ENCODE measurements at places on chromosomes 11 and 22.

DNA sequence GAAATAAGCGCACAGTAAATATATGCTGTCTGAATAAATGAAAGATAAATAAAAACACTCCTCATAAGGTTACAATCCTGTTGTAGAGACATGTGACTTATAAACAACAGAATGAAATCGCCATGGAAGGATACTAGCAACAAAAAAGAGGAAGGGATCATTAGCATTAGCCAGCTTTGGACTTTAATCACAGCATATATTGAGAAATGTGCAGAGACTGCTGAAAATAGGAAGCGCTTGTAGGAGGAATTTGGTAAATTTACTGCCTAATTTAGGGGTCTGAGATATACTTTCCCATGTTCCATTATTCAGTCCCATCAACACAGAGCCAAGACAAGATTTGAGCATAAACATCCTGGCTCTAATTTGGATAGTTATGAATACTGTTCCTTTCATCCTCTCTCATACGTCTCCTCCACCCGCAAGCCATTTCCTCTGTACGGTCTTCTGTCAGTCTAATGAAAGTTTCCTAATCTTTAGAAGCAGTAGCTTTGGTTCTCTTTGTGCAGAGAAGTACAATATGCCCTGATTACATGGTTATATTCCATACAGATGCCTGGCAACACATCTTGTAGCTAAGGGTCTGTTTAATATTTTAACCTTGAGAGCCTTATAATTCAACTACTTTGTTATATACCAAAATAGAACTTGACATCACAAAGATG, 37.1 kb upstream of the AKIP1 start:
- no peak for DNase-seq

GRCh38 chr11:114594703-114595102, 883 bp downstream of the NXPE4 start:
- no peak for DNase-seq

GRCh38 chr11:12121517-12121916, 11.1 kb downstream of the MICAL2 start:
- no peak for DNase-seq

- DNase-seq: no peak
Observed at GRCh38 chr11:123193742-123194141, 1.3 kb downstream of the CLMP start.

DNA sequence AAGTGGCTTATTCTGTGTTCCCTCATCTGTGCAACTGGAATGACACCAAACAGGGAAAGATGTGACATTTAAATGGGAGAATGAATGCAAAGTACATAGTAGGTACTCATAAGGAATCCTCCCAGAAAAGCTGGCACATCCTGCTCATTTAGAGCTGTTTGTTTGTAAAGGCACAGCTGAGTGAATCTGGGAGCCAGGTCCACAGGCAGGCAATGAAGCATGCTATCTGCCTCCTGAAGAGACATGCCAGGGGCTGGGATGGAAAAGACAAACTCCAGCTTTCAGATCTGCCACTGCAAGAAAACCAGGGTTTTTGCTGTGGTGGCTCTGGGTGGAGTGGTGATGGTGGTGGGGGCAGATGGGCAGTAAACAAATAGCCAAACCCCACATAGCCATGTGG, 150.1 kb downstream of the TENM4 start:
- no peak for DNase-seq

- DNase-seq: peak; percentile 92
Observed at GRCh38 chr22:37242395-37242918, 1.6 kb downstream of the RAC2 start.

DNA sequence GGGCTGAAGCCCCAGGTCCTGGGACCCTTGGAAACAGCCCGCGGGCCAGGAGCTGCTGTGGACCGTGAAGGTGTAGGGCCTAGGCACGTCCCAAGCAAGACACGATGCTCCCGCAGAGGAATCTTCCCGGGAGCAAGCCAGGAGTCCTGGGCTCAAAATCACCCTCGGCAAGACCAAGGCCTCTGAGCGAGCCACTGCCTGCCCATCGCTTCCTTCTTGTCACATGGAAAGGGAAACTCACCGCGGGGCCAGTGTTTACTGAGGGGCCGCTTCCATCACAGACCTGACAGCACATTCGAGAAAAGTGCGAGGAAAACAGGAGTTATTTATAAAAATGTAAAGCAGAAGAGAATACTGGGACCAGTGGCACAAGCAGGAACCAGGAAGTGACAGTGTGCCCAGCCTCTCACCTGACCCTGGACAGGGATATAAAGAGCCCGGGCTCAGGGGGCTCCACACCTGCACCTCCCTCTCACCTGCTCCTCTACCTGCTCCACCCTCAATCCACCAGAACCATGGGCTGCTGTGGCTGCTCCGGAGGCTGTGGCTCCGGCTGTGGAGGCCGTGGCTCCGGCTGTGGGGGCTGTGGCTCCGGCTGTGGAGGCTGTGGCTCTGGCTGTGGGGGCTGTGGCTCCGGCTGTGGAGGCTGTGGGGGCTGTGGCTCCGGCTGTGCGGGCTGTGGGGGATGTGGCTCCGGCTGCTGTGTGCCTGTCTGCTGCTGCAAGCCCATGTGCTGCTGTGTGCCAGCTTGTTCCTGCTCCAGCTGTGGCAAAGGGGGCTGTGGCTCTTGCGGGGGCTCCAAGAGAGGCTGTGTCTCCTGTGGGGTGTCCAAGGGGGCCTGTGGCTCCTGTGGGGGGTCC, at the start of gene KRTAP5-5:
TSS of gene KRTAP5-5 (plus strand) at position 450 of the 860 bp plus-strand sequence. CDS start at position 516, 66 bp downstream.
- DNase-seq: no peak

- DNase-seq: no peak
Observed at GRCh38 chr11:62611705-62612365, 740 bp downstream of the EML3 start.

DNA sequence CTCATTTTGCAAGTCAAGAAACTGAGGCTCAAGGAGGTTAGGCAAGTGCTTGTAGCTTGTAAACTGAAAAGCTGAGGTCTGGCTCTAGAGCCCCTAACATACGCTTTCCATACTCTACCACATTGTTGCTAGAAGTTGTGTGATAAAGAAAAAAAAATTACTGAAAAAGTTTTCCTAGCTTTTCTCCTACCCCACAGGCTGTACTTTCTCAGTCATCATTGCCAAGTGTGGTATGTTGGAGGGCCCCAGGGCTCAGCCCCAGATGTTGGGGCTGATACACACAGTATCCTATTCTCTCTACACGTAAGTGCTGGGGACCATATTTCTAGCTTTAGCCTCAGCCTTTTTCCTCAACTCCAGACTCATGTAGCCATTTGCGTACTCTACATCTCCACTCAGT, 16.0 kb downstream of the KREMEN1 start:
- DNase-seq: no peak

GRCh38 chr11:118100691-118101232, 14.0 kb upstream of the SMIM35 start:
- DNase-seq: no peak

DNA sequence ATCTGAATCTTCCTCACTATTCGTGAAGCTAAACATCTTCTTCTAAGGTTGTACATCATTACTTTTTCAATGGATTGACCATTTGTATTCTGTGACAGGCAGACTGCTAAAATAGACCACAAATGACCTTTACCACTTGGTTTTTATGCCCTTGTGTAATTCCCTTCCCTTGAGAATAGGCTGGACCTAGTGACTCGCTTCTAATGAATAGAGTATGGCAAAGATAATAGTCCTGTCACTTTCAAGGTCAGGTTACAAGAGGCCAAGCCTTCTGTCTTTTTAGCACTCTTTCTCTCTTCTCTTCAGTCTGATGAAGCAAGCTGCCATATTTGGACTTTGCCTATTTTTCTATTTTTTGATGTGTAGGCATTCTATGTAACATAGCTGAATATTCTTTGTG, 492.9 kb downstream of the SOX6 start:
- no peak for DNase-seq

GRCh38 chr22:46230262-46230901, 19.7 kb downstream of the CDPF1 start:
- no peak for DNase-seq

GRCh38 chr11:57210781-57211180, 26.3 kb downstream of the APLNR start:
- DNase-seq: no peak

GRCh38 chr11:123624974-123625373, 29.4 kb downstream of the SCN3B start:
- DNase-seq: no peak

- DNase-seq: no peak
Observed at GRCh38 chr11:87368858-87369480, 331.2 kb downstream of the TMEM135 start.

DNA sequence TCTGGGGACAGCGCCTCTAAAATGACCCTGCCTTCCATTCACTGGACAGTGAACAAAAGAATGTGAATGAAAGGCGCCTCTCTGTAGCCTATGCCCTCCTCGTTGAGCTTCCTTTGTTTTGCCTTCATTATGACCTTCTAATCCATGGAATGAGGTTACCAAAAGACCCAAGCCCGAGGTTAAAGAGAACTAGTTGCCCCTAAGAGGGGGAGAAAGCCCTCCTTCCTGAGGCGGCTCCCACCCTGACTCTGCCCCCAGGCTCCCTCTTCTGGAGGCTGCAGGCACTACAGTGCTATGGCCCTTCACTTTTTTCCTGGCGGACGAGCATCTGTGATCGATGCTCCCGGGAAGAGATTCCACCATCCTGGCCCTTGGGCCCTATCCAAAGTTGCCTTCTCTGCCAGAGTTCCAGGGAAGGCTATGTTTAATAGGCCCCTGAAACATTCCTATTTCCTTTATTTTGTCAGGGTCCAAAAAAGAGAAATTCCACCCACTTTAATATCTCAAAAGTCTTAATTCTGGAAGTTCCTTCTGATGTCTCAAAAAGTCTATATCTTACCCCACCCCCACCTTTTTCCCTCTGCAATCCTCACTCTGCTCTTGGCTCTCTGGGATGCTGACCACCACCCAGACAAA, 147.3 kb downstream of the FEZ1 start:
- DNase-seq: peak; percentile 14

- no peak for DNase-seq
Observed at GRCh38 chr11:70761094-70761907, 363.0 kb downstream of the CTTN start.

GRCh38 chr22:39173787-39174497, 21.5 kb upstream of the CBX7 start:
- no peak for DNase-seq

DNA sequence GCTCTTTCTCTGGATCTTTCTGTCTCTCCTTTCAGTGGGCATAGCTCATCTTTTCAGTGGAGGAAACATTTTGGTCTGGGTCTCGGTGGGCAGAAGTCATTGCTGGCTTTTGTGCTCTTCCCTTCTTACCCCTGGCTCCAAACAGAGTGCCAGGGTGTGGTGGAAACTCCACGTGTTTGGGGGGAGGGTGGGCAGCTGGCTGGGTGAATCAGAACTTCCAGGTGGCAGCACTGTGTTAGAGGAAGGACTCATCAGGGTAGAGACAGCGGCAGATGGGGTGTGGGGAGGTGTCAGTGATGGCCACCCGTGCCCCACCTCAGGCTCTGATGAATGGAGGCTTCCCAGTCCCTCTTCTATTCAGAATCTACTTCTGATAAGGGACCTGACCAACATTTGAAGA, 114.0 kb downstream of the GRIK4 start:
- no peak for DNase-seq

DNA sequence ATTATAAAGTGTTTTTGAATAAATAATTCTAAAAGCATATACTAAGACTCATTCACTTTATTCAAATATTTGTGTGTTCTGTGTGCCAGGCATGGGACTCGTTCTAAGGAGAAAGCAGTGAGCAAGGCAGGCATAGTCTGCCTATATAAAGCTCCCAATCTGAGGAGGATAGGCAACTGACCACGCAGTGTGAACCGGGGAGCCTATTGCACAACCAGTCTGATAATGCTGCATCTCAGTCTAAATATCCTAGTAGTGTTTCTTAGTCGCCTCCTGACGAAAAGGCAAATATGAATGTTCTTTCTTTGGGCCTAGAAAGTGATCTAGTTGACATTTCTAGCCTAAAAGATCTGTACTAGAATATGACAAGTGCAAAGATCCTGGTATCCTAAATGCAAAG, 98.3 kb downstream of the C11orf65 start:
- DNase-seq: no peak

GRCh38 chr11:1381793-1382425, 7.8 kb upstream of the BRSK2 start:
- no peak for DNase-seq

GRCh38 chr11:109958131-109958820, 134.9 kb upstream of the ZC3H12C start:
- no peak for DNase-seq

GRCh38 chr11:10022764-10023163, 271.3 kb downstream of the SBF2 start:
- DNase-seq: no peak

- DNase-seq: no peak
Observed at GRCh38 chr11:104529213-104529612, 365.3 kb upstream of the PDGFD start.

GRCh38 chr11:128610721-128611617, 23.6 kb upstream of the ETS1 start:
- no peak for DNase-seq

- no peak for DNase-seq
Observed at GRCh38 chr22:23168391-23169042, 11.8 kb upstream of the BCR start.

- no peak for DNase-seq
Observed at GRCh38 chr11:14148653-14149273, 186.2 kb downstream of the SPON1 start.

DNA sequence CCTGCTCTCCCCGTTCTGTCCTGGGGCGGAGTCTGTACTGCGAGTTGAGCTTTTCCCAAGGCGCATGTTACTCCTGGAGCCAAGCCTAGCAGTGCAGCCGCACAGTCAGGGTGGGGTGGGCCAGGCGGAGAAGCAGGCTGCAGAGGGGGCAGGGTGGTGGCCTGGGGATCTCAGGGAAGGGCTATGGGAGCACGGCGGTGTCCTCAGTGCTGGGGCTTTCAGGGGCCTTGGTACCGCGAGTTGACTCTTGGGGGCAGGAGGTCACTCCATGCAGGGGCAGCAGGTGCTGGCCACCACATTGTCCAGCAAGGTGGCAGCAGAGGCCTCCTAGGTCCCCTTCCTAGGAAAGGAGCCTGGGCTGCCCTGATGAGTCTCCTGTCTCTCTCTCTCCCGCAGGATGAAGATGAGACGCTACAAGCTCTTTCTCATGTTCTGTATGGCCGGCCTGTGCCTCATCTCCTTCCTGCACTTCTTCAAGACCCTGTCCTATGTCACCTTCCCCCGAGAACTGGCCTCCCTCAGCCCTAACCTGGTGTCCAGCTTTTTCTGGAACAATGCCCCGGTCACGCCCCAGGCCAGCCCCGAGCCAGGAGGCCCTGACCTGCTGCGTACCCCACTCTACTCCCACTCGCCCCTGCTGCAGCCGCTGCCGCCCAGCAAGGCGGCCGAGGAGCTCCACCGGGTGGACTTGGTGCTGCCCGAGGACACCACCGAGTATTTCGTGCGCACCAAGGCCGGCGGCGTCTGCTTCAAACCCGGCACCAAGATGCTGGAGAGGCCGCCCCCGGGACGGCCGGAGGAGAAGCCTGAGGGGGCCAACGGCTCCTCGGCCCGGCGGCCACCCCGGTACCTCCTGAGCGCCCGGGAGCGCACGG, 14.9 kb upstream of the MIEF1 start:
- no peak for DNase-seq

- DNase-seq: no peak
Observed at GRCh38 chr22:23789638-23790037, 2.9 kb downstream of the SMARCB1 start.

GRCh38 chr11:100316952-100317351, 370.1 kb upstream of the ARHGAP42 start:
- DNase-seq: no peak

Data from activated T-helper 2 cell treated with anti-CD3 and anti-CD28 coated beads, Interferon-gamma antibody, Interleukin-2, Interleukin-4, amounts not matched to agents 10 μg/mL and 5 μg/mL and 100 μg/mL, durations not matched to agents 14 hours and 24 hours and 36 hours (primary cell).